ENCODE measurements at places on chromosomes 13 and 19. TPM values are rescaled to one million over a fixed set of nuclear protein-coding genes. Genes with fewer than 3 reads are reported as not detected.

DNA sequence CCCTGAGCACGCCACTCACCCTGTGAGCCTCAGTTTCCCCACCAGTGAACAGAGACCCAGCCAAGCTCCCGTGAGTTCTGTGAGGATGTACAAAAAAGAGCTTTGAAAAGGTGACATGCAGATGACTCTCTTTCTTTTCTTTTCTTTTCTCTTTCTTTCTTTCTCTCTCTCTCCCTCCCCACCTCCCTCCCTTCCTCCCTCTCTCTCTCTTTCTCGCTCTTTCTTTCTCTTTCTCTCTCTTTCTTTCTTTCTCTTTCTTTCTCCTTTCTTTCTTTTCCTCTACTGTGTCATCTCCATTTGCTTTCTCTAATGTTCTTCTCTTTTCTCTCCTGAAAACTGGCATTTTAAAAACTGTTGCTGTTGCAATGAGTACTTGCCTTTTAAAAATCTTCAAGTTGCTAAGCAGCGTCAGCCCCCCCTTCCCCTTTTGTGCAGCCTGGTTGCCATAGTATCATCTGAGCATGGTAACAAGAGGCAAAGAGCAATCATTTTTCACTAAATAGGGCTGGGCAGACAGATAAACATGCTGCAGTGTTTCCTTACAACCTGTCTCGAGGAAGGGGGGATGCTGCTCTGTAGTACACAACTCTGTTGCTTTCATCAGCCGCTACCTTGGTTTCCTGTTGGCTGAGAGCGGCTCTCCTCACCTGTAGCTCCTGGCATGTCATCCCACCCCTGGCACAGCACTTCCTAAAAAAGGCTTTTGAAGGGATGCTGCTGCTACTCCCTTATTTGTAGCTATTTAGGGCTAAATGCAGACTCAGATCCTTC lies 108.7 kb upstream of the MBNL2 start:
- H3K27ac ChIP-seq, result no peak overlapping the region
- peaks cover 25% of the 10 kb centered on the region for H3K4me1 ChIP-seq
- peak; percentile 44 for DNase-seq
- no peaks in the 10 kb centered on the region for H3K36me3 ChIP-seq
- H3K27me3 ChIP-seq, result peaks cover 2% of the 10 kb centered on the region

GRCh38 chr13:22369840-22370239 lies 699.0 kb downstream of the FGF9 start:
- no peak overlapping the region for H3K4me3 ChIP-seq
- no peak overlapping the region for H3K27ac ChIP-seq
- H3K27me3 ChIP-seq, result no peaks in the 10 kb centered on the region

DNA sequence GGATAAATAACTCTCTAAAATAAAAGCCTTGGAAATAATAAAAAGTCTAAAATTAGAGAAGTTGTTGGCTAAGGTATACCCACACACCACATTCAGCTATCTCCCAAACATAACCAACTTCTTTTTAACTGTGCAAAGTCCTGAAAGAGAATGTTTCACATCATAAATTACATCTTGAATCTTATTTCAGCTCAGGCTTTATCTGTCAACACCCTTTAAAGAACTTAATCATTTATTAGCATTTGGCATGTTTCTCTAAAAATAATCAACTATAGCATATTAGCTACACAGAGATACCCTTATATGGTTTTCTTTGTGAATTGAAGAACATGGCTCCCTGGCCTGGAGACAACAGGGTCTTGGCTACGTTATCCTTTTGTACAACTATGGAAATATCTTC lies 6.9 kb downstream of the EDNRB start:
- H3K4me1 ChIP-seq, result no peaks in the 10 kb centered on the region
- H3K27me3 ChIP-seq, result no peaks in the 10 kb centered on the region
- no peak for DNase-seq
- no peak overlapping the region for H3K27ac ChIP-seq
- no peak overlapping the region for H3K4me3 ChIP-seq

- H3K27me3 ChIP-seq, result no peaks in the 10 kb centered on the region
- no peaks in the 10 kb centered on the region for H3K36me3 ChIP-seq
- no peak overlapping the region for H3K4me3 ChIP-seq
Measured at GRCh38 chr13:73991884-73992283, 142.3 kb downstream of the KLF12 start.

GRCh38 chr19:45057444-45057843 lies 18.6 kb downstream of the CLASRP start:
- H3K36me3 ChIP-seq, result peaks cover 89% of the 10 kb centered on the region
- H3K27me3 ChIP-seq, result no peaks in the 10 kb centered on the region
- no peaks in the 10 kb centered on the region for H3K4me1 ChIP-seq
- no peak overlapping the region for H3K4me3 ChIP-seq
- DNase-seq, result no peak

DNA sequence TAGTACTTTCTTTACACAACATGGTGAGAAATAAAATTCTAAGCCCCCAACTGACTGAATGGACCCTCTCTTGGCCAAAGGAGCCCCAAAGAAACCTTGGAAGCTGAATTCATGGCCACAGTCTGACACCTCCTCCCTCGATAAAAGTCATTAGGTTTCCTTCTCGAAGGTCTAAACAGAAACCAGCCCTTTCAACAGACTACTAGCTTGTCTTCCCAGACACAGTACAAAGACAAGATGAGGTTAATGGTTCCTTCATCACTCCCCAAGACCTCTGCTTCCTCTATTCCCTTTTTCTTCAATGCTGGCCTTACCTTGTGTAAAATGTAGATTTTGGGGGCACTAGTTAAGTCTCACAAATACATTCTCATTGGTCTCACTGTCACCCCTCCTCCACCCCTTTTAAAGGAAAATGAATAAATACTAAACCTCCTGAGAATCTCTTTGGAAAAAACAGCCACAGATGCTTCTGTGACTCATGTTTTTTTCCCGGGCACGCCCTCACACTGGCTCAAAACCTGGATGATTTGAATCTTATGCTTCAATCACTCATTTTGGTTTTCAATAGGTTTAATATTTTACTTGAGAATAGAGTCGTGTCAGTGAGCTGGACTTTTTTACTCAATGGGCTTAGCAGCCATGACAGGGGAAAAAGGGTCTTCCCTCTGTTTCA lies 65.8 kb upstream of the MED4 start:
- H3K36me3 ChIP-seq, result no peaks in the 10 kb centered on the region
- H3K27me3 ChIP-seq, result no peaks in the 10 kb centered on the region

GRCh38 chr13:66424422-66424821 lies 805.7 kb downstream of the PCDH9 start:
- no peaks in the 10 kb centered on the region for H3K36me3 ChIP-seq
- no peaks in the 10 kb centered on the region for H3K27me3 ChIP-seq
- H3K27ac ChIP-seq, result no peak overlapping the region
- DNase-seq, result peak; percentile 65
- no peak overlapping the region for H3K4me3 ChIP-seq

DNA sequence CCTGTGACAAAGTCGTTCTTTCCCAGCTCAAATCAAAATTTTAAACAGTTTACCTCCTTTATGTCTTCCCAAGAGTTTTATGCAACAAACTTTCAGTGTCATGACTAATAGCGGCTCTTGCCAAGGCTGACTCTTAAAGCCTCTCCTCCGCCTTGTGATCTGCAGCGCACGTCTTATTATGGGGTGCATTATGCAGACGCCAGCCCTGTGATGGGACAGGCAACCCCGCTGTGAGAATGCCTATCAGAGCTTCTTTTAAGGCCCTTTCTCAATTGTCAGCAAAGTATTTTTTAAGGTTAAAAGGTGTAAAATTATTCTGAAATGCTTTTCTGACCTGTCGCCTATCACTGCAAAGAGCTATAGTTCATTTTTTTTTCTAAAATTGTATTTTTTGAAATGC lies 152.8 kb downstream of the SOX1 start:
- H3K4me3 ChIP-seq, result no peak overlapping the region
- H3K27ac ChIP-seq, result no peak overlapping the region
- no peaks in the 10 kb centered on the region for H3K36me3 ChIP-seq
- no peak for DNase-seq
- peaks cover 17% of the 10 kb centered on the region for H3K27me3 ChIP-seq

- no peaks in the 10 kb centered on the region for H3K27me3 ChIP-seq
- H3K36me3 ChIP-seq, result peaks cover 5% of the 10 kb centered on the region
- peaks cover 2% of the 10 kb centered on the region for H3K4me1 ChIP-seq
- no peak overlapping the region for H3K27ac ChIP-seq
Measured at GRCh38 chr13:99316657-99317256, 9.6 kb upstream of the GPR183 start.

DNA sequence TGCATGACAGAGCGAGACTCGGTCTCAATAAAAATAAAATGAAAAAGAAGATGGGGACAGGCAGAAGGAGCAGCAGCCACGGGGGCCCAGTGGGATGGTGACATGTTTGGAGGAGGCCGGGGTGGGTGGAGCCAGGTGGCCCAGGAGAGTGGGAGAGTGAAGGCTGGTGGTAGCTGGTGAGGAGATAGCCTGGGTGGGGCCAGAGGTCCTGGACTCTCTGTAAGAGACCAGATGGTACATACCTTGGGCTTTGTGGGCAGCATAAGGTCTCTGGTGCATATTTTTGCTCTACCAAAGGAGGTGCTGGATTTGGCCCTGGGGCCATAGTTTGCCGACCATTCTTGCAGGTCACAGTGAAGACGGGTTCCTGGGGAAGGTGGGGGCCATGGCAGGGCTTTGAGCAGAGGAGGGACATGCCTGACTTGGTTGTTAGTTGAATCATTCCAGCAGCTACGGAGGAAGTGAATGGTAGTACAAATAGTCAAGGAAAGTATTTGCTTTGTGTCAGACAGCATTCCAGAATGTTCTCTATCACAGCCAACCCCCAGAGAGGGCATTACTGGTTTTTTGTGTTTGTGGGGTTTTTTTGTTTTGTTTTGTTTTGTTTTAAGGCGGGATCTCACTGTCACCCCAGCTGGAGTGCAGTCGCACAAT lies 69.1 kb downstream of the ARHGEF18 start:
- peaks cover 6% of the 10 kb centered on the region for H3K36me3 ChIP-seq
- peaks cover 2% of the 10 kb centered on the region for H3K4me1 ChIP-seq
- no peaks in the 10 kb centered on the region for H3K27me3 ChIP-seq
- H3K4me3 ChIP-seq, result no peak overlapping the region
- DNase-seq, result no peak

DNA sequence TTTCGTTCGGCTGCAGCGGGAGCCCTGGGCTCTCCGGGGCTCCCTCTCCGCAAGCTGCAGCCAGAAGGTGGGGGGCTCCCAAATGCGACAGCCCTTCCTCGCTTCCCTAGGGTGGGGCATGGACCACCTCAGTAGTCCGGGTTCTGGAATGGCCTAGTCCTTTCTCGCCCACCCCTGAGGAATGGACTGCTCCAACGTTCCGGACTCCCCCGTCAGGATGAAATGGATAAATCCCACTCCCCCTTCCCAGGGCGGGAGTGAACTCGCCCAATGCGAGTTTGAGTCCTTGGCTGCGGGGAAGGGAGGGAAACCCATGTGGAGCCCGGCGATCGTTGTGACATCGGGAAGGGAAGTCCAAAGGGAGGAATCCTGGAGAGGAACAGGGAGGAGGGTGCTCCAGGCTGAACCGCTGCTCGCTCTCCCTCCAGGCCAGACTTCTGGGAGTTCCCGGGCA lies 5.5 kb downstream of the HRC start:
- H3K27ac ChIP-seq, result peak overlapping the region; percentile 91
- peaks cover 3% of the 10 kb centered on the region for H3K36me3 ChIP-seq
- peak overlapping the region; percentile 95 for H3K4me3 ChIP-seq
- DNase-seq, result peak; percentile 97
- H3K4me1 ChIP-seq, result peaks cover 61% of the 10 kb centered on the region

DNA sequence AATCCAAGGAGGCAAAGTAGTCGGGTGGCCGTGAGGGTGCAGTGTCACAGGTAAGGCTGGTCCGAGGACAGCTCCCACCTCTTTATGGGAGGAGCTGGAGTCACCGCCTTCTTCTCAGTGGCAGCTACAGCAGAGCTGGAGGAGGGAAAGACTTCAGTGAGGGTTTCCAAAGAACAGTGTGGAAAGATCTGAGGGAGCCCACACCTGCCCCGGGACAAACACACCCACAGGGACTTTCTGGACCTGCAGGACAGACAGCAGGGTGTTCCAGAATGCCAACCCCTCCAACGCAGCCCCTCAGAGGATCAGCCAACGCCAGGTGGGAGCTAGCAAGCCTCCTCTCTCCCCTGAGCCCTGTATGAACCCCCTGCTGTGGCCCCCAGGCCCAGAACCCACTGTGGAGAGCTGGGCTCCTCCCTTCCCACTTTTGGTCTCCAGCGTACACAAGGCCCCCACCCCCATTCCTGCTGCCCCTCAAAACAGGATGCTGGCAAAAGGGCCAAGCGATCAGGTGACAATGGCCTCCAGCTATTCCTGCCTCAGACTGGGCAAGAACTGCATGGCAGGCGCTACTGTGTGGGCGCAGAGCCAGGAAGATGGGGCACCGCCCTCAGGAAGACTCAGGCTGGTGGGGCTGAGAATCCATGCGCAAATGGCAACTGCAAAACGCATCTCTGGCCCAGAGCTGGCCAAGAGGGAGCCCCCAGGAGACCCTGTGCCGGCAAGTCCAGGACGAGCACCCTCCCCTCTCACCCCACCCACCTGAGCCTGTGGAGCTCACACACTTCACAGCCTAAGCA lies 3.5 kb upstream of the CD320 start:
- peaks cover 31% of the 10 kb centered on the region for H3K4me1 ChIP-seq
- no peak for DNase-seq
- H3K27ac ChIP-seq, result peak overlapping the region; percentile 29
- H3K36me3 ChIP-seq, result peaks cover 65% of the 10 kb centered on the region

- no peak for DNase-seq
- H3K4me1 ChIP-seq, result no peaks in the 10 kb centered on the region
- no peak overlapping the region for H3K27ac ChIP-seq
- no peaks in the 10 kb centered on the region for H3K36me3 ChIP-seq
Measured at GRCh38 chr13:88395804-88396203, 724.6 kb downstream of the SLITRK5 start.

DNA sequence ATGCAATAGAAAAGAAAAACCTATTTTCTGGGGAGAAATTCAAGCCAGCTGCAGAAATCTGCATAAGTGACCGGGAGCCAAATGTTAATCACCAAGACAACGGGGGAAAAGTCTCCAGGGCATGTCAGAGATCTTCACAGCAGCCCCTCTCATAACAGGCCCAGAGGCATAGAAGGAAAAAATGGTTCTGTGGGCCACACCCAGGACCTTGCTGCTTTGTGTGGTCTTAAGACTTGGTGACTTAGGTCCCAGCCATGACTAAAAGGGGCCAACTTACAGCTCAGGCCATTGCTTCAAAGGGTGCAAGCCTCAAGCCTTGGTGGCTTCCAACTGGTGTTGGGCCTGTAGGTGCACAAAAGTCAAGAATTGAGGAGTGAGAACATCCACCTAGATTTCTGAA lies 2847.6 kb upstream of the PCDH20 start:
- no peaks in the 10 kb centered on the region for H3K36me3 ChIP-seq
- H3K4me3 ChIP-seq, result no peak overlapping the region
- H3K4me1 ChIP-seq, result no peaks in the 10 kb centered on the region
- no peak overlapping the region for H3K27ac ChIP-seq
- no peaks in the 10 kb centered on the region for H3K27me3 ChIP-seq
- DNase-seq, result no peak

- H3K27ac ChIP-seq, result no peak overlapping the region
- no peaks in the 10 kb centered on the region for H3K4me1 ChIP-seq
- no peak for DNase-seq
- H3K36me3 ChIP-seq, result peaks cover 42% of the 10 kb centered on the region
- no peak overlapping the region for H3K4me3 ChIP-seq
Measured at GRCh38 chr13:51942189-51942588, 69.1 kb downstream of the ATP7B start.

GRCh38 chr19:46346821-46347571 lies at the start of gene PPP5C:
TSS of gene PPP5C (plus strand) at chr19:46347087. CDS start at chr19:46347097, 10 bp downstream.
- peaks cover 16% of the 10 kb centered on the region for H3K36me3 ChIP-seq
- no peaks in the 10 kb centered on the region for H3K27me3 ChIP-seq
- H3K4me1 ChIP-seq, result peaks cover 46% of the 10 kb centered on the region

- H3K27me3 ChIP-seq, result no peaks in the 10 kb centered on the region
- no peak overlapping the region for H3K27ac ChIP-seq
- no peak for DNase-seq
- H3K36me3 ChIP-seq, result no peaks in the 10 kb centered on the region
Measured at GRCh38 chr13:91704398-91704797, 306.0 kb downstream of the GPC5 start.

Gene KLK11
- not detected for total RNA-seq

Gene NMRK2
- total RNA-seq, result 168 TPM

Gene ZNF724
- 6.6 TPM for total RNA-seq

Gene DGKH
- total RNA-seq, result 5.1 TPM

Gene AXL
- 39.8 TPM for total RNA-seq

Gene ACER1
- not detected for total RNA-seq

Gene AZU1
- total RNA-seq, result 0.18 TPM

Measured in muscle of leg (tissue), 16 donors.